ENCODE measurements at places on chromosomes 5 and 9.

- no peak for DNase-seq
These were observed 95.7 kb downstream of the ANKH start for GRCh38 chr5:14775857-14776256.

DNA sequence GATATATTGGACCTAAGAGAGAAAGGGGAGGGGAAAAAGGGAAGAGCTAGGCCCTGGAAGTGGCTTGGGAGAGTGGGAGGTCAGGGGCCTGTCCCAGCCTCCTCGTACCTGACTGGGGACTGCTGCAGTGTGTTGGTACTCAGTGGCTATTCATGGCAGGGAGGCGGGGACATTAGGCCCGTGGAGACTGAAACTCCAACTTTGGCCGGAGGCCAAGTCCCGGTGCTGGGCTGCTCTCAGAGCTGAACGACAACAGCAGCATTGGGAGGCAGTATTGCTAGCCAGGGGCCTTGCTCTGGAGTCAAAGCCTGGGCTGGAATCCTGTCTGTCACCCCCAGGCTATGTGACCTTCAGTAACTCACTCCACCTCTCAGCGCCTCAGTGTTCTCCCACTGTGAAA is 37.8 kb downstream of the NEURL1B start:
- DNase-seq, result no peak

DNA sequence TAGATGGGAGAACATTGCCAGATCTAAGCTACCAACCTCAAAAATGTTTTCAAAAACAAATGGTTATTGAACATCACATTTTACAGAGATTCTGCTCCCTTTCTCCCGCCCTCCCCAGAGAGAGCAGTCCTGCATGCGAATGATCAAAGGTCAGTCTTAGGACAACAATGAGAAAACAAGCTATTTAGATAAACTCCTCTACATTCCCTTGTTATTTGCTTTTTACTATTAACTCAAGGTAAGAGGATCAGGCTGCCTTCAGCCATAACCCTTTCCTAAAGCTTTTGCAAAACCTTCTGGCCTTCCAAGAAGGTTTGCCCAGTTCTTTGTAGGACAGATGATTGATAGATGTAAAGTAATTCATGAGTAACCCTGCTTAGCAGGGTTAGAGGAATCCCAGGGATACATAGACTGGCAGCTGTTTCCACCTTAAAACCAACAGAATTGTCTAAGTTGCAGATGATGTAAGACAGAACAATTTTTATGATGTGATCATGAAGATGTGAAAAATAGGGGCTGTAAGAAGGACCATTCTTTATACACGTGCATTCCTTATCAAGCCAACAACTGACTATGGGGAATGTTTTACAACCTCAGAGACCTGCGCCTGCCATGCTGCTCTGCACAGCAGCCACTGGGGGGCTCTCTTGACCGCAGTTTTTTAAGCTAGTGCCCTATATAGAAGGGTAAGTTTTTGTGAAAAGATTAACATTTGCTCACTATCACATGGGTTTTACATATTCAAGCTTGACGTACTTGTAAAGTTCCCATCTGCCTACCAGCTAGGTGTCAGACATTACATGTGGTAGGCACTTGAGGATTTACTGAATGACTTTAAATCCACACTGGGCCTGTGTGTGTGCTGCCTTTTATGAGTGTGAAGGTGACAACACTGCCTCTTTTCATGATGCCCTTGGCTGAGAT is 2.3 kb upstream of the ZNF782 start:
- DNase-seq, result no peak

DNA sequence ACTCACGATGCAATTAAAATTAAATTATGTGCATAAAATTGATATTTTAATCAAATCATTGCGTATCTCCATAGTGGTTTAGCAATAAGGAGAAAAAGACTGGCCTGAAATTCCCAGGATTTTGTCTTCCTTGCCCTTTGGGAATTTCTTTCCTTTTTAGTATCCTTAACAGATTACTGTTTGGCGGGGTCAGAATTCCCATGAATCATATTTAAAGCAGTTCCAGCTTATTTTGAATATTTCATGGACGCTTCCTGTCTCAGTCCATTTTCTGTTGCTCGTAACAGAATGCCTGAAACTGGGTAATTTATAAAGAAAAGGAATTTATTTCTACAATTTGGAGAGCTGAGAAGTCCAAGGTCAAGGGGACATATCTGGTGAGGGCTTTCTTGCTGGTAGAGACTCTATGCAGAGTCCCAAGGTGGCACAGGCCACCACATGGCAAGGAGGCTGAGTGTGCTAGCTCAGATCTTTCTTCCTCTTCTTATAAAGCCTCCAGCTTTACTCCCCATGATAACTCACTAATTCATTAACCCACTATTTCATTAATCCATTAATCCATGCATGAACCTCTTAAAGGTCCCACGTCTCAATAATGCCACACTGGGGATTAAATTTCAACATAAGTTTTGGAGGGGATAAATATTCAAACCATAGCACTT is 37.8 kb downstream of the CDH6 start:
- no peak for DNase-seq

- DNase-seq, result no peak
These were observed 5.7 kb upstream of the EBF1 start for GRCh38 chr5:159105145-159106053.

DNA sequence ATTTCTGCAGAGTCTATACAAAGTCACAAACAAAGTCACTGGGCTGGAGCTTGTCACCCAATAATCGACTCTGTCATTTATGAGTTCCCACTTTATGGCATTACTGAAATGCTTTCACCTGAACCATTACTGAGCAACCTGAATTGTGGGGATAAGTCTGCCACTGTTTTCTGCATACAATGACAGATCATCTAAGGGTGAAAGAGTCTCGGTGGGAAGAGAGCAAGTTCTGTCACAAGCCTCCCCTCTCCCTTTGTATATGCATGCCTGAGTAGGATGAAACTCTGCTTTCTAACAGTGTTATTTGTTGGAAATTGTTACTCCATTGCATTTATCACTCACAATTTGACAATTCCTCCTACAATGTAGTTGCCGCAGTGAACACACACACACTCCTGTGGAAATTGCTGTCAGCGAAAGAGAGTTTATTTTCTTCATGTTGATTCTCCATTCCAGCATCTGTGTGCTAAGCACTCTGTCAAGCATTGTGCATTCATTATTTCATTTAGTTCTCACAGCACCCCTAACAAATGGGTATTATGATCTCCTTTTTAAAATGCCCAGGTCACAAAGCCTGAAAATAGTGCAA is 1732.4 kb upstream of the CDH6 start:
- DNase-seq, result no peak

- no peak for DNase-seq
These were observed 530.8 kb downstream of the SPATA31D1 start for GRCh38 chr9:82519332-82519731.

DNA sequence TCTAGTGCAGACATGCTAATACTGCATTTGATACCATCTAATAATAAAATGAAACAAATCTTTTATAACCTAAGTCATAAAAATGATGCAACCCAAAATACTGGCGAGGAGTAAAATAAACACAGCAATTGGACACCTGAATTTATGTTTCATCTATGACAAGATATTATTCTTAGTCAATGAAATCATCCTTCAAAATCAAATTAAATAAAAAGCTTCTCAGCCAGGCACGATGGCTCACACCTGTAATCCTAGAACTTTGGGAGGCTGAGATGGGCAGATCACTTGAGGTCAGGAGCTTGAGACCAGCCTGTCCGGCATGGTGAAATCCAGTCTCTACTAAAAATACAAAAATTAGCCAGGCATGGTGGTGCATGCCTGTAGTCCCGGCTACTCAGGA is 179.0 kb downstream of the TMEM232 start:
- no peak for DNase-seq

GRCh38 chr5:117463881-117464570 is 889.4 kb upstream of the SEMA6A start:
- DNase-seq, result no peak
